ENCODE measurements at places on chromosomes 13 and 19. TPM values are rescaled to one million over a fixed set of nuclear protein-coding genes. Genes with fewer than 3 reads are reported as not detected.

ZNF230 gene
- 3.7 TPM for total RNA-seq

DLEU7 gene
- not detected for total RNA-seq

SPTBN4 gene
- 2.3 TPM for total RNA-seq

ZNF709 gene
- 3.7 TPM for total RNA-seq

CCDC8 gene
- total RNA-seq, result 12.8 TPM

NACC1 gene
- total RNA-seq, result 56.5 TPM

NKPD1 gene
- not detected for total RNA-seq

C5AR1 gene
- total RNA-seq, result 0.49 TPM

ZNF358 gene
- 36.6 TPM for total RNA-seq

OR7D2 gene
- total RNA-seq, result not detected

ZNF177 gene
- total RNA-seq, result 1.5 TPM

CPB2 gene
- total RNA-seq, result not detected
